ENCODE measurements at places on chromosomes 4 and X.
A peak's percentile ranks its signal among the peaks of the same experiment; 100 is the strongest.

DNA sequence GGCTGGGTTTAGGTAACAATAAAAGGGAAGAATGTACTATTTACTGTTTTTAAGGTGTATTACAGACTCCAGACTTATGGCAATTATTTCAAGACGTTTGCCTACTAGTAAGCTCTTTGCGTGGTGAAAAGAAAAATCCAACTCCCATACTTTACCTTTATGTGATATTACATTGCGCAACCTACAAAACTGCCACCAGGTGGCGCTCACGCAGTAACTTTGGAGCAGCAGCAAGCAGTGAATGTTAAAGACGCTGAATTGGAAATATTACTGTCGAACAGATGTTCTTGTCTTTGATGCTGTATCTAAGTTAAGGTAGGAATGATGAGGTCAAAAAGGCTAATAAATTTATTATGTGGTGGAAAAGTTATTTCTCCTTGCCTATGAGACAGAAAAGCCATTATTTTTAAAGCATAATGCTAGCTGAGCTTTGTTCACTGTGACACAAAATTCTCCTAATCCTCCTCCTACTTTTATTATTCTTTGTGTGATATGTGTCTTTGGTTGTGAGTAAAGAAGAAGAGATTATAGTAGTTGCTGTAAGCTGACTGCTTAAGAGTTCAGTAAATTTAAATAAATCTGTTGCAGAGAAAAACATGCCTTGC, 1099.8 kb upstream of the TENM3 start:
- peak; percentile 38 for DNase-seq

DNA sequence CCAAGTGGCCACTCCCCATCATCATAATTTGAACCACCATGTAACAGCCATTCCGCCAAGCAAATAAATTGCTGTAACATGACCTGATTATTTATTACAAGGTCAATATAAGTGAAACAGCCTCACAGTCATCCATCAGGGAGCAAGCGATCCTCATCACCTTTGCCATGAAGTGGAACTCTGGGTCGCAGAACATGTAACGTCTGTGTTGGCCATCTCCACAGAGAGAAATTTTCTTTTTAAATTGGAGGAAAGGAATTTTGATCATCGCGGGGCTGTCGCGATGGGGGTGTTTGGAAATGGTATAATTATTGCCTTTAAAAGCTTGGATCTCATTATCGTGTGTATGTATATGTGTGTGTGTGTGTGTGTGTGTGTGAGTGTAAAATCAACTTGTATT, 90.2 kb downstream of the SHOX start:
- DNase-seq, result no peak

DNA sequence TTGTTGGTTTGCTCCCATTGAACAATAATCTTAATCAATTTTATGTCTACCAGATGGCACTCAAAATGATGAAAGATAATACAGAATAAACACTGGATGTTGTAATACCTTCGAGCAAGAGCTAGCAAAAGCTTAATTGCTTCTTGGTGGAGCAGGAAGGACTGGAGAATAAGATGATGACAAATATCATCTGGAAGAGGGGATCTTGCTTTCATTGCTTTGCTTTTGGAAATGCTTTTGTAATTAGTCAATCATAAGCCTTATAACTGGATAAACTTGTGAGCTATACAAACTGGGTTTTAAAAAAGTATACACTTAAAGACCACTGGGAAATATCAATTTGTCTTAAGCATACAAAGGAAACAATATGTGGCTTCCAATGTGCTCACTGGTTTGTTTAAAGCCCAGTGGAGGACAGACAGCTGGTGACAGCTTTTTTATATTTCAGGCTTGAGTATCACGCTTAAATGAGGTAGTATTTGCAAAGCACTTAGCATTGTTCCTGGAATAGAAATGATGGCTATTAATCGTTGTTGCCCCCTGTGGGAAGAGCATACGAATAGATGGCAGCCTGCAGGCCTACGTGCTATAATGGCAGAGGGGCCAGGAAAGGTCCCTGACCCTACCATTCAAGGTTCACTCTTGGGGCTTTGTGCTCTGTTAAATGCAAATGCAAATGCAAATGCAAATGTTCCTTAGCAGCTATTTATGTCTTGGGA, 61.2 kb downstream of the TMEM150C start:
- DNase-seq, result peak; percentile 97

DNA sequence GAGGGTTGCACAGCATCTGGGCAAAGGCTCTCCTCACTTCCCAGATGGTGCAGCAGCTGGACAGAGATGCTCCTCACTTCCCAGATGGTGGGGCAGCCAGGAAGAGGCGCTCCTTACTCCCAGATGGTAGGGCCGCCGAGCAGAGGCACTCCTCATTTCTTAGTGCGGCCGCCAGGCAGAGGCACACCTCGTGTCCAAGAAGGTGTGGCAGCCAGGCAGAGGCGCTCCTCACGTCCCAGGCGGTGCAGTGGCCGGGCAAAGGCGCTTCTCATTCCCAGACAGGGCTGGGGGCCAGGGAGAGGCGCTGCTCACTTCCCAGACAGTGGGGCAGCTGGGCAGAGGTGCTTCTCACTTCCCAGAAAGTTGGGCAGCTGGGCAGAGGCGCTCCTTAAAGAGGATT, 48.8 kb downstream of the ZNF732 start:
- no peak for DNase-seq

- no peak for DNase-seq
Observed at GRCh38 chrX:51098046-51098445, 187.5 kb downstream of the BMP15 start.

GRCh38 chrX:102599951-102600579, 750 bp downstream of the ARMCX5 start:
- DNase-seq, result no peak

- DNase-seq, result no peak
Observed at GRCh38 chrX:30812326-30812725, 76.7 kb downstream of the TAB3 start.

- no peak for DNase-seq
Observed at GRCh38 chr4:55762819-55763218, 56.8 kb upstream of the EXOC1L start.

DNA sequence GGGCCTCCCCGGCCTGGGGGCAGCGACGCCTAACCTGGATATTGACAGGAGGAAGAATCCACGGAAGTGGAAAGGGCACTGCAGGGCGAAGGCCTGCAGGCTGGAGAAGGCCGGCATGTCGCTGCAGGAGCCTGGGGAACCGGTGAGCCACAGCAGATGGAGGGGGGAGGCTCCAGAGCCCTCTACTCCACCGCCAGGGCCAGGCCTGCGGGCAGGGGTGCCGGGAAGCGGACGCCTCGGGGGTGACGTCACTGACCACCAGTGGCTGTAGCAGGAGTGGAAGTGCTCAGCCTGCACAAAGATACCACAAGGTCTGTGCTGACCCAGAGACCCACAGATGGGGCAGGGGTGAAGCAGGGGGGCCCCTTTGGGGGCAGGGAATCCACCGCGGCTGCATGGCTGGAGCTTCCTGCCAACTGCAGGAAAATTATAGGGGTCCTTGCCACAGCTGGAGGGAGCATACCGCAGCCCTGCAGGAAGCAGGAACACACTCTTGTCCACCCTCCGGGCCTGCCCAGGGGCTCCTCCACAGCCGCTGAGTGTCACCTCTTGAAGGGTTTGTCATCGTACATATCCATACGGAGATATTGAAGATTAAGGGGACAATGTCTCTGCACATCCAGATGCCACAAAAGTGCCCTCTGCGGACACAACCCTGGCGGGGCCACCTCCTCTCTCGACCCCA, 7.6 kb upstream of the HTRA3 start:
- no peak for DNase-seq

GRCh38 chr4:130422261-130422660, 1326.3 kb downstream of the C4orf33 start:
- DNase-seq, result no peak

GRCh38 chrX:36869457-36869856, 138.7 kb upstream of the FAM47C start:
- DNase-seq, result no peak

DNA sequence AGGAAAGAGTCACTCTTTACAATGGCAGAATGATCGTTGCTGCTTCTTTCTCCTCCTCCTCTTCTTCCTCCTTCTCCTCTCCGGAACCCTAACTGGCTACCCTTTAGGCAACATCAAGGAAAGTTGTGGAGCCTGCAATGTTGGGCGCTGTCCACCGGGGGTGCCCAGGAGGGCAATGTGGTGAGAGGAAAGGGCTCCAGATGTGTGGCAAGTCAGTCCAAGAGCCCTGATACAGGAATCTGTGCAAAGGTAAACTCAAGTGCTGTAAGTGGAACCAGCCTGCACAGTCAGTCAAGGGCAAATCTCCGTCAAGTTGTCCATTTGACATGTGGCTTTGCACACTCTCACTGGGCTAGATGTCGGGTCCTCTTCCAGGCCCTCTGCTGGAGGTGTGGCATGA, 2.8 kb downstream of the RTL5 start:
- DNase-seq, result no peak

GRCh38 chrX:72125331-72126047, 6.2 kb downstream of the RTL5 start:
- no peak for DNase-seq

- no peak for DNase-seq
Observed at GRCh38 chr4:57124145-57124544, 14.0 kb upstream of the IGFBP7 start.

- DNase-seq, result no peak
Observed at GRCh38 chrX:10990976-10991375, 120.2 kb upstream of the HCCS start.
